Pancreas (tissue), 10 donors: ENCODE measurements at places on chromosomes 3 and 15.
A peak's percentile ranks its signal among the peaks of the same experiment; 100 is the strongest.

DNA sequence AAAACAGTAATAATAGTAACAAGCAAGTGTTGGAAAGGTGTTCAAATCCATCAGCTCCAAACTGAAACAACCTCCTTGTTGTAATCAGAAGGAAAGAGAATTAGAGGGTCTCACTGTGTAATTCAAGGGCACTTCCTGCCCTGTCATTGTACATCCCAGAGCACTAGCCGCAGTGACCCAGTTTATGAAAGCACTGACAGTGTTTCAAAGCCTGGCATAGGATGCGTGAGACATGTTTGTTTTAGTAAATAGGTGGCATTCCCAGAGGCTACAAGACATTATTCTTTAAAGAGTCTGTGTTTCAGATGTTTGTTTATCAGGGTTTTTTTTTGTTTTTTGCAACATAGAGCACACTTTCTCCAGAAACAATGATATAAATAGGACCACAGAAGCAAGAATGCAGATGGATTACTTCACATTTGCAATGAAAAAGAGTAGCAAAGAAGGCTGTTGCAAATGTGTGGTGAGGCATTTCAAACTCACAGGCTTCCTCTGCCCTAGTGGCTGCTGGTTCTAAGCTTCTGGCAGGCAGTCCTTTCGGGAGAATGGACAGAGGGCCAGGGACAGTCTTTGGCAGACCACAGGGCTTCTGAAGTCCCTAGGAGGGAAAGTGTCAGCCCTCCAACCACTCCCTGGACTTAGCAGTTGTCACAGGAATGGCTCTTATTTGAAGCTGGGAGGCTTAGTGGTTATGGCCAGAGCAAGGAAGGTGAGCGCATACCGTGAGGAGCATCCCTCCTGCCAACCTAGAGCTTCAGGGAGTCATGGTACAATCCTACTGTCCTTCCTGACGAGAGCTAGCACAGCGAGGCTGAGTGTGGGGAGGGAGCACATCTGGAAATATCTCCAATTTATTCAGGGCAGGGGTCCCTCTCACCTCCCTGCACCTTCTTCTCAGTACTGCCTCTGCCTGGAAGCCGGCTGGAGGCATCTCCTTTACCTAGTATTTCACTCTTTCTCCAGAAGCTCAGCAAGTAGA is 31.4 kb upstream of the TIPARP start:
- no peak for DNase-seq

- no peak for DNase-seq
These were observed 287.4 kb upstream of the SLCO3A1 start for GRCh38 chr15:91566141-91566540.

DNA sequence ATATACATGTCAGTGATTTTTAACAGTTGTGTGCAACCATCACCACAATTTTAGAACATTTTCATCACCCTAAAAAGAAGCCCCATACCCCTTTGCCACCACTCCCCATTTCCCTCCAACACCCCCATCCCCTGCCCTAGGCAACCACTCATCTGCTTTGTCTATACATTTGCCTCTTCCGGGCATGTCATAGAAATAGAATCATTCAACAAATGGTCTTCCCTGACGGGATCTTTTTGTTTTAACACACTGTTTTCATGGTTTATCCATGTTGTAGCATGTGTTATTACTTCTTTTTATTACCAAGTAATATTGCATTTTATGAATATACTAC is 4.0 kb downstream of the VILL start:
- no peak for DNase-seq

DNA sequence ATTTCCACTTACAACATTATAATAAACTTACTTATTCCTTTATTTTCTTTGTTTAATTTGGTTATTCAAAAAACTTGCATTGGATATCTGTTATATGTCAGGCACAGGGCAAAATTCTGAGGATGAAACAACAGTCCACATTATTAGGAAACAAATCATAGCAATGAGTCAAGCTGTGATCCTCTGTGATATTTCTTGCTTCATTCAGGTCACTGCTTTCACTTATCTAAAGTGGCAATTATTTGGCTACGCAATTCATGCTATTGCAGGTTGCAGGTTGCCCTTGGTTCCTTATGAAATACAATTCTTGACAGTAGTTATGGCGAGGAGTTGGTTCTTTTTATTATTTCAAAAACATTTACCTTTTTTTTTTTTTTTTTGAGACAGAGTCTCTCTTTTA is 66.4 kb upstream of the CNTN6 start:
- DNase-seq, result no peak

DNA sequence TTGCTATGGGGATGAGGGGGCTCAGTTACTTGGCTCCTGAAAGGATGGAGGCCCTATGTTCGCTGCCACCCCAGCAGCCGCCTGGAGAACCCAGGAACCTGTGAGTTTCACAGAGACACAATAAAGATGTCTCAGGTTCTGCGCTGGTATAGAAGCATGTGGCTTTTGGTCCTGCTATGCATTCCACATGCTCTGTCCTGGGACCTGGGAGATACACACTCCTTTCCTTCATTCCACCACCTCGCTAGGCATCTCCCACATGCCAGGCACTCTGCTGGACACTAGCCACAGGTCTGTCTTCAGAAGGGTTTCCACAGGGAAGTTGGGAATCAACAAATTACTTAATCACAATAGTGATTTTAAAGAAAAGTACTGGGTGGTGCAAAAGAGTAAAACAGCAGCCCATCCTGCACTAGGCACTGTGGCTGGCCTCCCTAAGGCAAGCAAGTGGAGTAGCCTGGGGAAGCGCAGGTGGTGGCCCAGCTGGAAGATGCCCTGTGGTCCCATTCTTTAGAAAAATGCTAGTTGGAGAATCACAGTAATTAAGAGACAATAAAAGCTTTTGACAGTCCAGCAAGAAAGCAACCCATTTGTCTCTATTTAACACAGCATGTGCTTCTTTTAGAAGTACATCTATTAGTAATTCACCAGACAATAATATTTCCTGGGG is 408.9 kb upstream of the WNT5A start:
- DNase-seq, result no peak

DNA sequence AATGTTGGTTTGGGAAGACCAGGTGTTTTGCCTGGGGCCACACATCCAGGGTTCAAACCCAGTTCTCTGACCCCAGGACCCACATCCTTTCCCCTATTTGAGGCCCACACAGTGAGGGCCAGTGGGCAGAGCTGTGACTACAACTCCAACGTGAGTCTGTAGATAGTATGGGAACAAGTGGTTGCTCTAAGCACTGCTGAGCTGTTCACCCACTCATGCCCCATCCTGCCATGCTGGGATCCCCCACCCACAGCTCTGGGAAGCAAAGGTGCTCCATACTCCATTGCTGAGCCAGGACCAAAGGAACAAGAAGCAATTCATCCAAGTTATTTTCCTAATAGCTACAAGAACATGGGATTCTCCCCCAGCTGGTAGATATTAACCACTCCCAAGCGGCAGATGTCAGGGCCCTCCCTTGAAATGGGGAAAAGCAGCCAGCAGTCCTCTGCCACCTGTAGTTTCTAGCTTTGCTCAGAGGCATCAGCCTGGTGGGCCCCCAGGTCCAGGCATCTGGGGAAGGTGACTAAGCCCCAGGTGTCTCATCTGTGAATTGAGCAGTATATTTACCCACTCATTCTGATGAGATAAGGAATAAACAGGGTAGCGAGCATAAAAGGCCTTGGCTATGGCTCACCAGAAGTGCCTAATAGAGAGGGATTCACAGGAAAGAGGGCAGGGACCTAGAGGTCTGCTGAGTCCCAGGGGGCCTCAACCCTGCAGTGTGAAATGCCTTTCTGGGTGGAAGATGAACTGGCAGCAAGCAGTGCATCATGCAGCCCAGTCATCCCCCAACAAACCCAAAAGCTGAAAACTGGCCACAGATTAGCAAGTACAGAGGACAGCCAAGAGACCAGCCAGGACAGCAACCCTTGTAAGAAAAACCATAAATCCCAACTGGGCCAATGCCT is 33.4 kb downstream of the POC1A start:
- no peak for DNase-seq

GRCh38 chr3:158486200-158486599 is 84.8 kb upstream of the MLF1 start:
- no peak for DNase-seq

- DNase-seq, result no peak
These were observed 62.1 kb downstream of the CORO2B start for GRCh38 chr15:68640791-68641331.

GRCh38 chr3:189990826-189991225 is 129.9 kb downstream of the P3H2 start:
- DNase-seq, result no peak

GRCh38 chr3:49639551-49639950 is 34.6 kb upstream of the APEH start:
- no peak for DNase-seq

- DNase-seq, result no peak
These were observed 84.9 kb downstream of the NECTIN3 start for GRCh38 chr3:111156517-111156916.

GRCh38 chr3:194212845-194213331 is 76.9 kb downstream of the HES1 start:
- DNase-seq, result no peak

- peak; percentile 22 for DNase-seq
These were observed 10.4 kb upstream of the C15orf39 start for GRCh38 chr15:75191235-75191634.

GRCh38 chr3:160129459-160130061 is 95.7 kb upstream of the C3orf80 start:
- DNase-seq, result no peak

- DNase-seq, result no peak
These were observed 5.7 kb downstream of the ARRDC4 start for GRCh38 chr15:97966246-97966645.

- no peak for DNase-seq
These were observed 121.1 kb downstream of the RAB11A start for GRCh38 chr15:65990298-65990981.

DNA sequence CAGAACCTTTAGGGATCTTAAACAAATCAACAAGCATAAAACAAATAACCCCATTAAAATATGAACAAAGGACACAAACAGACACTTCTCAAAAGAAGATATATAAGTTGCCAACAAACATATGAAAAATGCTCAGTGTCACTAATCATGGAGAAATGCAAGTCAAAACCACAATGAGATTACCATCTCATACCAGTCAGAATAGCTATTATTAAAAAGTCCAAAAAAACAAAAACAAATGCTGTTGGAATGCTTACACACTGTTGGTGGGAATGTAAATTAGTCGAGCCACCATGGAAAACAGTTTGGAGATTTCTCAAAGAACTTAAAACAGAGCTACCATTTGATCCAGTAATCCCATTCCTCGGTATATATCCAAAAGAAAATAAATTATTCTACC is 423.6 kb downstream of the OTOL1 start:
- no peak for DNase-seq

- DNase-seq, result no peak
These were observed 4.8 kb downstream of the CHD2 start for GRCh38 chr15:92904722-92905571.

GRCh38 chr3:101848754-101849713 is at the start of gene NFKBIZ:
Gene NFKBIZ, plus strand, starts transcription at chr3:101849514. Its CDS starts 115 bp downstream, at chr3:101849629.
- DNase-seq, result peak; percentile 98

- no peak for DNase-seq
These were observed 745 bp downstream of the RSL24D1 start for GRCh38 chr15:55195996-55196395.

- no peak for DNase-seq
These were observed 42.6 kb downstream of the GOLIM4 start for GRCh38 chr3:168053115-168053514.

- DNase-seq, result no peak
These were observed 122.5 kb downstream of the TJP1 start for GRCh38 chr15:29699791-29700190.

GRCh38 chr3:158107605-158108444 is 1.6 kb upstream of the SHOX2 start:
- DNase-seq, result no peak

GRCh38 chr3:66755924-66756323 is 242.2 kb upstream of the KBTBD8 start:
- no peak for DNase-seq

- DNase-seq, result no peak
These were observed 528.6 kb downstream of the TAFA4 start for GRCh38 chr3:68403741-68404140.

- peak; percentile 16 for DNase-seq
These were observed 106.5 kb downstream of the ECT2 start for GRCh38 chr3:172856795-172857742.

DNA sequence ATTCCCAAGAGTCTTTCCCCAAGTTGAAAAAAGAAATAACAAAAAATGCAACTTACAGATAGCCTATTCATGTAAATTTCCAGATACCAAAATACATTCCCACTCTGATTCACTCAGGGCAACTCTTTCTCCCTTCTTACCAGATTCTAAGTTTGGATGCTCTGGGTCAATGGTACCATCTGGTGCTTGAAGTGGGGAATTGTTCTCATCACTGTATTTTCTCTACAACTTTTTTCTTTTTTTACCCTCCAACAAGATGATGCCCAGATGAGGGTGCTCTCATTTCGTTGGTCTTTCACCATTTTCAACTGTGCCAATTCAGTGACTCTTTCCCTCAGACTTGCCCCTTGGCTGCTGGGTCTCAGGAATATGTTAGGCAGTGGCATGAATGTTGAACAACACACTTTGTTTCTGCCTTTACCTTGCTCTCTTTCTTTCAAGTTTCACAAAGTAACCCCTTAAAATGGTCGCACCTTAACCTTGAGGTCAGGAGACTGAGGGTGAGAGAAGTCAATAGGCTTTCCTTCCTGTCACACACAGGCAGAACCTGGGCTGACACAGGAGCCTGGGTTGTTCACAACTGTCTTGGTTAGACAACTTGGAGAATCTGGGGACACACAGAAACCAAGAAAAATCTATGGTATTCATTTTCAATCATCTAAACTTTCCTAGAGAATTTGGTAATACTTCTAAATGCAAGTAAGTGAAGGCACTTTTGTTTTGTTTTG is 330.7 kb upstream of the SLCO3A1 start:
- no peak for DNase-seq

DNA sequence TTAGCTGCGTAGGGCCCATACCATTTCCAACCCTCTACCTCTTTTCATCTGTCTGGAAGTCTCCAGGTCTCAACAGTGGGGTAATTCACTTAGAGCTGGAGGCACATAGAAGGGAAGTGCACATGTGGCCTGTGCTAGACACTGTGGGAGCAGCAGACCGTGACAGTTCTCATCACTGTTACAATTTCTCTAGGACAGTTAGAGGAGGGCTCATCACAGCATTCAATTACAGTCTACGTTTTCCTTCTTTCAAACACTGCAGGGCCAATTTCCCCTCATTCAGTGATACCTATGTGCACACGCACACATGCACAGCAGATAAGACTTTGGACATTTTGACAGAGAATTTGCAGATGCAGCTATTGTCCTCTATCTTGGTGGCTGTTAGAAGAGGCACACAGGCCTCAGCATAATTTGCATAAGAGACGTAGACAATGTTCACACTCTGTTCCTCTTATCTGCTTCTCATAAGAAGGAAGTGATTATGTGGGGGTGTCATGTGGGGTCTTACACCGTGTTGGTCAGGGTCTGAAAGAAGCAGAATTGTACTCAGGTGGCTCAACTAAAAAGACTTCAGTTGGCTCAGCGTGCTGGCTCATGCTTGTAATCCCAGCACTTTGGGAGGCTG is 12.6 kb upstream of the HRG start:
- DNase-seq, result no peak
